ENCODE measurements at places on chromosomes 3 and 15.

- no peak for DNase-seq
Observed at GRCh38 chr3:32614956-32615355, 44.3 kb upstream of the DYNC1LI1 start.

DNA sequence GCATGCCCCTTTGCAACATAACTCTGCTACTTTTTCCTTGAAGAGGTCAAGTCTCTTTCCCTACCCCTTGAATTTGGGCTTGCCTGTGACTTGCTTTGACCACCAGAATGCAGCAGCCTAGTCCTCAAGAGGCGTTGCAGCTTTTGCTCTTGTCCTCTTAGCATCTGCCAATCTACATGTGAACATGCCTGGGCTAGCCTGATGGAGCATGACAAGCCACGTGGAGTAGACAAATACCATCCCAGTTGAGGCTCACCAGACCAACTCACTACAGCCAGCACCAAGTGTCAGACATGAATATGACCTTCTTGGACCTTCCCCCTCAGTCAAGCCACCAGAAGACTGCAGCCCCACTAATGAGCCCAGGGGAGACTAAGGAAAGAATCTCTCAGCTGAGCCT is 32.9 kb downstream of the AMOTL2 start:
- no peak for DNase-seq

- no peak for DNase-seq
Observed at GRCh38 chr3:105764378-105765307, 104.2 kb downstream of the CBLB start.

GRCh38 chr15:48963524-48964113 is at the start of gene SHC4:
Gene SHC4 (minus strand): TSS chr15:48963919. CDS start chr15:48963015, 904 bp downstream.
- no peak for DNase-seq

GRCh38 chr15:63422891-63423590 is 41.4 kb upstream of the CA12 start:
- no peak for DNase-seq

DNA sequence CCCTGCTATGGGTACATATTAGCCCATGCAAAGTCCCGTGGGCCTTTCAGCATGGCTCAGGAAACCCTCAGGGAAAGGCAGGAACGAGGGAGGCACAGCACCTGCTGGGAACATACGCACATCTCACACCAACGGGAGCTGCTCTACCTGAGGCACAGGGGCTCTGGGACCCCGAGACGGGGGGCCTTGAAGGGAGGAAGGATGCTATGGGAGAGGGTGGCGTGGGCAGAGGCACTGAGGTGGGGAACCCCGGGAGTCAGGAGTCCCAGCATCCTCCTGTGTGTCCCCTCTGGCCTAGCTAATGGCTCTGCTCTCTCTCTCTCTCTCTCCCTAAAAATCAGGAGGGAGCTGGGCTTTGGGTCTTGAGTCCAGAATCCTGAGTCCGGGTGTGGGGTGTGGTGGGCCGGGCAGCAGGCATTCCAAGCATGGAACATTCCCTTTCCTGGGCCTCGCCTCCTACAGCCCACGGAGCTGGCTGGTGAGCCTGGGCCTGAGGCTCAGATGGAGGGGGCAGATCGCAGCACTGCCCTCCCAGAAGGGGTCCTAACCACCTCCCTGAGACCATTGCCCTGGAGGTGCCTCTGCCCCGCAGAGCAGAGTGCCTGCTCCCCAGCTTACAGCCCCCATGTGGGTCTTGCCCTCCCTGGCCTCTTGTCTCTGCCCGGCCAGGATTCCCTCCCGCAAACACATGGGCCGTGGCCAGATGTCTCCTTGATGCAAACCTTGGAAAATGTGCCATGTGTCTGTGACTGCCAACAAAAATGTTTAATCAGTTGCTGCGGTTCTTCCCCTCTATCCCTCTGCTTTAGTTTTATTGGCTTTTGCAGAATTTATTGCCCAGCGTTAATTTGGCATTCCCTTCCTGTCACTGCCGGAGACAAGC is 101.6 kb downstream of the TMEM266 start:
- DNase-seq: no peak

DNA sequence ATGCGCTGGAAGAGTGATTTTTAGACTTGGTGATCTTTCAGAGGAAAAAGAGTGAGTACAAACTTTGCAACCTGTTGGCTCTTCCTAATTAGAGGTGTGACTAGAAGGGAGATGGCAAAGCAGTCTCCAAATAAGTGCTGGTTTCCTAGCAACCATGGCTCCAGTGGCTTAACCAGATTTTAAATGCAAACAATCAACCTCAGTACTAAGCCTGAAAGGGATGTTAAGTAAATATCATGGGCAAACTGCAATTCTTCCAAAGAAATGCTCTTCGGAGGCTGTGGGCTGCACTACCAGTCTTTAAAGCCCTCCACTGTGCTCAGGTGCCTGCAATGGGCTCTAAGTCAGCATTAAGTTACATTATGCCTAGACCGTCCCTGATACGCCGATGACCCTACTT is 678.1 kb upstream of the CCDC54 start:
- no peak for DNase-seq

DNA sequence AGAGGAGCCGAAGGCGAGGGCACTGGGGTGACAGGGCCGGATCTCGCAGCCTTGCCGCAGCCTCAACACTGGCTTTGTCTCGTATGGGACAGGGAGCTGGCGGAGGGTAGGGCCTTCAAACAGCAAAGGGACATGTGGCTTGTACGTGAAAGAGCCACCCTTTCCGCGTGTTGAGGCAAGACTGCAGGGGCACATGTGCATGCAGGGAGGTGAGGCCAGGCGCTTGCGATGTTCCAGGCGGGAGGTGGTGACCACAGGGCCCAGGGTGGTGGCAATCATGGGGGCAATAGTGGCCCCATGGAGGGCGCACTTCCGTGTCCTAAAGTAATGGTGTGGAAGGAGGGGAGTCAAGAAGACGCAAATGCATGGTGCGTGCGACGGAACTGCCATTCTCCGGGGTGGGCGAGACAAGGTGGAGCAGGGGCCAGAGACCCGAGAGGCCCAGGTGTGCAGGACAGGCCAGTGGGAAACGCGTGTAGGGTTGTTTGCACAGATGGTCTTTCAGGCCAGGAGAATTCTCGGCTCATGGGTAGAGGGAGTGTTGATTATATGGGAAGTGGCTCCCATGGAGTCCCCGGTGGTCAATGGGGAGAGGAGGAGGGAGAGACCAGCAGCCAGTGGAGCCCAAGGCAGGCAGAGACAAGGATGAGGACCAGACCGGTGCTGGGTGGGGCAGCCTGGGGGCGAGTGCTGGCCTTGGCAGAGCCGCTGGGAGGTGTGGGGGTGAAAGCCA is 45.8 kb upstream of the PCSK6 start:
- no peak for DNase-seq

DNA sequence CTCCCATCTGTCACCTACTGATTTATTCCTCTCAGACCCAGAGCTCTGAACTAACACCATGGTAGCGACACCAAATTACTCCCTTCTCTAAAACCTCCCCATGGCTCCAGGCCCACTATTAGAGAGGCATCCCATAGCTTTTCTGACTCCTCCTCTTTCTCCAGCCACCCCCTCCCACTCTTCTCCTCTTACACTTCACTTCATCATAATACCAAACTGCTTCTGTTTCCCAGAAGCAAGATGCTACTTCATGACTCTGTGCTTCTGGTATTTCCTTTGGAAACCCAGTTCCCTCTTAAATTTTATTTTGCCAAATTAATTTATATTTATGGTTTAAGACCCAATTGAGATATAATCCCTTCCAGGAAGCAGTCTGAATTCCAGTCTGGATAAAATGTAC is 465.1 kb upstream of the PDZRN3 start:
- no peak for DNase-seq

GRCh38 chr3:168583977-168584376 is 488.3 kb upstream of the GOLIM4 start:
- no peak for DNase-seq

GRCh38 chr3:72448858-72449257 is 399.4 kb downstream of the SHQ1 start:
- DNase-seq: no peak

- no peak for DNase-seq
Observed at GRCh38 chr3:110624576-110624975, 447.0 kb upstream of the NECTIN3 start.

DNA sequence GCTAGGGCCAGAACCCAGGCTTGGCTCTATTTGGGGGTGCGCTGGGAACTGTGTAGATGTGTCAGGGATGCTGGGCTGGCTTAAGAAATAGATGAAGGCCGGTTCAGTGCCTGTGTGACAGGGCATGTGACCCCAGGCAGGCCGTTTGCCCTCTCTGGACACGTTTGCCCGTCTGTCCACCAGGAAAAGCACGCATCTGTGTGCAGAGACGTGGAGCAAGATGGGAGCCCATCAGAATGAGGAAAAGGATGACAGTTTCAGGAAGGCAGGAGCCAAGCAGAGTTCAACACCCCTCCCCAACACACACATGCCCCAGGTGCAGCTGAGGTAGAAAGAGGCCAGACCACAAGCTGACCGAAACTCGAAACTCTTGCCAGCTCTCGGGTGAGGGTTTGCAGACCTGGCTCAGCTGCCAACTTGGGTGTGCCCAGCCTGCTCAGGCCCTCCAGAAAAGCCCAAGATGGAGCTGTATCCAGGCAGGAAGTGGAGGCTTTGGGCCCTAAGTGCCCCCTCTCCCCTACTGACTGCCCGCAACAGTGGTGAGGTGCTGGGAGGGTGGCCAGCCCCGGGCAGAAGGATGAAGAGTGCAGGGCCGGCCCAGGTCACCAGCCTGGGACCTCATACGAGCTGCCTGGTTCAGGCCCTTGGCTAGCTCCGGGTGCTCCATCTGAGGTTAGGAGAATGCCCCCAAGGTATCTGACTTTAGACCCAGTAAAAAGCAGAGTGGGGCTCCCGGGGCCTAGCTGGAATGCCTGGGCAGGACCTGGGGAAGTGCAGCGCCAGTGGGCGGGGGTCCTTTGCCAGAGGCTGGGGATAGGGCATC is 10.2 kb upstream of the MESP1 start:
- DNase-seq: no peak

GRCh38 chr15:41927536-41927935 is 33.7 kb upstream of the SPTBN5 start:
- no peak for DNase-seq

DNA sequence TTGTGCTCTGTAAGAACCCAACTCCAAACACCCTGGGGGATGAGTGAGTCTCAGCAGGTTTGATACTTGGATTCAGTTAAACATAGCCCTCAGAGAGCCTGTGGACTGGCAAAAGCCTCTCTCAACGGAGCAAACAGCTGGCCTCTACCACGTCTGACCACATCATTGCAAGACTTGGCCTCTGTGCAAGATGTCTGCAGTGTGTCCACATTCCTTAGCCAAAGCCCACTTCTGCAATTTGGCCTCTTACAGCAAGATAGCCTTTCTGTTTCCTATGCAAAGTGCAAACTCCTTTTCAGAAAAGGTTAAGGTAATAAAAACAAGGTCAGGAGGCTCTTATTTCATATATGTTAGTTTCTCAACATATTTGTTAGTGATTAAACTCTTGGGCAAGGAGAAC is 27.9 kb downstream of the FBN1 start:
- DNase-seq: no peak

- DNase-seq: no peak
Observed at GRCh38 chr3:124315215-124316033, 323.5 kb upstream of the ROPN1 start.

- no peak for DNase-seq
Observed at GRCh38 chr3:182957226-182957625, 23.1 kb downstream of the DCUN1D1 start.

DNA sequence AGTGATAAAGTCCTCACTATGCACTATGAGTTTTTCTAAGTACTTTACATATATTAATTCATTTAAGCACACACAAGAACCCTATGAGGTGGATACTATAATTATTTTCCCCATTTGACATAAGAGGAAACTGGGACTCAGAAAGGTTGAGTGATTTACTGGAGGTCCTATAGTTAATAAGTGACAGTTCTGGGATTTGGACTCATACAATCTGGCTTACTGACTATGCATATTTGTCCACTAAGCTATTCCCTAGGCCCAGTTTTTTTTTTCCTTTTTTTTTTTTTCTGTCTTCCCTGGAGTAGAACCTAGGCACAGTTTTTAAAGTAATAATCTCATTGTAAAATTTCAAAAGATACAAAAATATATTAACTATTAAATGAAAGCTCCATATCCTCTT is 6.3 kb upstream of the RTP2 start:
- DNase-seq: no peak

GRCh38 chr3:15113471-15113870 is 14.5 kb upstream of the RBSN start:
- no peak for DNase-seq

DNA sequence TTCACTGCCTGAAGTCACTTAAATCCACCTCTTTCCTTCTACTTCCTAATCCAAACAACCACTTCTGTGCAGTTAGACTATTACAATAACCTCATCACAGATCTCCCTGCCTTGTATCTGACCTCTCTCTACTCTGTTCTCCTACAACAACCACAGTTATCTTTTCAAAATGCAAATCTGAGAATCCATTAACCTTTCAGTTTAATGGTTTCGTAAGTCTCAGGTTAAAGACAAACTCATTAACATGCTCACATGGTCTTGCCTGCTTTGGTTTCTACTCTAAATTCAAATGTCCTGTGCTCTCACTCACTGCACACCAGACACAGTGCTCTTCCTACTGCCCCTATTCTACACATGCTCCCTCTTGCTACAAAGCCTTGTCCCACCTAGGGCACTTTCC is 406.5 kb upstream of the THBS1 start:
- no peak for DNase-seq

- no peak for DNase-seq
Observed at GRCh38 chr15:36449662-36450145, 129.7 kb upstream of the CDIN1 start.

GRCh38 chr3:64716110-64716710 is 28.4 kb upstream of the ADAMTS9 start:
- DNase-seq: no peak

DNA sequence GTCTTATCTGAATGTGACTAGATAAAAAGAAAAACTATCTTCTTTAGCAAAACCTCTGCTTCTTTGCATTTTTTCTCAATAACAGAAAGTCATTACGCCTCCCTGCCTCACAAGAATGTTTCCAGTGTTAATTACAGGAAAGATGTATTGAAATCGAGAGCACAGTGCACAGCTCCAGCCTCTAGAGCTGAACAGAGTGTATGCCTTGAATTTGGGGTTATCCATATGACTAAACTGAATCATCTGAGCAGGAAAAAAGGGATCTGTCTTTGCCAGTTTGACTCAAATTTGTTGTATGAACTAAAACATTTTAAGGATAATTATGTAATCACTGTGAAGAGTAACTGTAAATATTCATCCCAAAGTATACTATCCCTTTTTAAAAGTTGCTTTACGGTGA is 149.1 kb upstream of the CGNL1 start:
- DNase-seq: no peak

- no peak for DNase-seq
Observed at GRCh38 chr3:154227531-154227930, 96.8 kb downstream of the DHX36 start.

DNA sequence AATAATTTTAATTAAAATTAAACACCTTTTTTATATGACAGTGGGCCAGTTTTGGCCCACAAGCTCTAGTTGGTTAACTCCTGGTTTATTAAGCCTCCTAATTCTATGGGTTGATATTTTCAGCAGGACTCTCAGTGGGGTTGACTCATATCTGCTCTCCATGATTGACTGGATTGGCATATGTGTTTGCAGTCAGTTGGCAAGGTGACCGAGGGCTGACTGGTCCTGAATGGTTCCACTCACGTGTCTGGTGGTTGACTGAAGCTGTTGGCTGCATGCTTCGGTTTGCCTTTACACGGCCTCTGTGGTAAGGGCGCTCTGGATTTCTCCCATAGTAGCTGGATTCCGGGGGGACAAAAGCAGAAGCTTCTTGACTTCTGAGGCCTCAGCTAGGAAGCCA is 65.3 kb upstream of the ZNF280D start:
- DNase-seq: no peak

Measured in activated CD8-positive, alpha-beta memory T cell treated with anti-CD3 and anti-CD28 coated beads for 1 hour (primary cell).